ENCODE measurements at places on chromosomes 7 and 10. TPM values are rescaled to one million over a fixed set of nuclear protein-coding genes. Genes with fewer than 3 reads are reported as not detected.

HPSE2 gene
- total RNA-seq: 0.51 TPM

CNPY1 gene
- total RNA-seq: not detected

TMEM176A gene
- 61.1 TPM for total RNA-seq

SLC13A1 gene
- not detected for total RNA-seq

MCM10 gene
- 0.83 TPM for total RNA-seq

KCNIP2 gene
- 0.77 TPM for total RNA-seq

ZNF518A gene
- 19.0 TPM for total RNA-seq

SHTN1 gene
- 0.26 TPM for total RNA-seq

MYH16 gene
- not detected for total RNA-seq

LIPN gene
- not detected for total RNA-seq

TMEM178B gene
- total RNA-seq: under 0.01 TPM

ASAH2 gene
- 0.51 TPM for total RNA-seq

PDLIM1 gene
- 24.3 TPM for total RNA-seq

SERPINE1 gene
- 167 TPM for total RNA-seq

EMX2 gene
- total RNA-seq: not detected

ZNF479 gene
- total RNA-seq: not detected

PCLO gene
- total RNA-seq: 0.17 TPM

CFAP46 gene
- total RNA-seq: 0.66 TPM

PRRT4 gene
- under 0.01 TPM for total RNA-seq

C10orf53 gene
- total RNA-seq: not detected

LBX1 gene
- total RNA-seq: under 0.01 TPM

SPDYE9 gene
- total RNA-seq: not detected

KIAA1549 gene
- total RNA-seq: 0.77 TPM

PNLIPRP3 gene
- total RNA-seq: not detected

KEL gene
- total RNA-seq: not detected

FXYD4 gene
- not detected for total RNA-seq

OR2A1 gene
- under 0.01 TPM for total RNA-seq

PPA1 gene
- total RNA-seq: 287 TPM

NRG3 gene
- total RNA-seq: not detected

MCMBP gene
- 48.0 TPM for total RNA-seq

SPDYE11 gene
- not detected for total RNA-seq

OR2A12 gene
- not detected for total RNA-seq

AOAH gene
- not detected for total RNA-seq

BLNK gene
- total RNA-seq: 0.51 TPM

CADPS2 gene
- total RNA-seq: 40.8 TPM

AKR1C8 gene
- not detected for total RNA-seq

SP8 gene
- not detected for total RNA-seq
